ENCODE measurements at places on chromosomes 11 and 22.

DNA sequence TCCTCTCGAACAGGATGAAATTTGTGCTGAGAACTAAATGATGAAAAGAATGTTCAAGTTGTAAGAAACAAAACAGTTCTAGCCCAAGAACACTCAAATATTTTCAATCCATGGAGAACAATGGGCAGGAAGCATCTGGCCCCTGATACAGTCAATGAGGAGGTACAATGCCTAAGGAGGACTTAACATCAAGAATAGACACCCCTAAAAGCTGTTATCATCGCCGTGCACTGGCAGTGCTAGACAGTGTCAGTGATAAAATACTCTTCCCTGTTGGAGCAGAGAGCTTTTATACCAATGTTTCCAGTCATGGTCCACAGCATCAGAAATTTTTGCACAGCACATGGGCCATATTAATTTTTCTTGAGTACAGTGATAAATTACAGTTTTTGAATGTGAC is 20.2 kb upstream of the VSTM5 start:
- no peak for DNase-seq

- peak; percentile 86 for DNase-seq
Measured at GRCh38 chr11:119906376-119906775, 177.4 kb upstream of the NECTIN1 start.

GRCh38 chr11:121334973-121335710 is 42.6 kb downstream of the SC5D start:
- DNase-seq = no peak

DNA sequence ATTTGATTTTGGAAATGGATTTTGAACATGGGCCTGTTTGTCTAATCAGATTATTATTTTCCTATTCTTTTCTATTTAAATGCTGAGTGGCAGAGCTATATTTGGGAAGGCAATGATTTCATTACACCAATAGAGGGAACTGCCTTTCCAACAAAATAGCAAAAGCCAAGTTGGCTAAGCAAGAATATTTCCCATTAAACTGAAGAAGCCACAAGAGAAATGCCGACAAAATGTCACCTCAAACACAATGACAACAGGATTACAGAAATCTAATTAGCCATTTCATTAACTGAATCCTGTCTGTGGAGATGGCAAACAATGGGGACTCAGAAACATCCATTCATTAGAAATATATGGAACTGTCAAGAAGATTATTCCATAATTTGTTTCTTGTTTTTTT is 1593.1 kb upstream of the RAG2 start:
- no peak for DNase-seq

- no peak for DNase-seq
Measured at GRCh38 chr11:109784536-109784935, 308.7 kb upstream of the ZC3H12C start.

GRCh38 chr22:21779444-21779843 is 43.9 kb upstream of the YPEL1 start:
- no peak for DNase-seq

DNA sequence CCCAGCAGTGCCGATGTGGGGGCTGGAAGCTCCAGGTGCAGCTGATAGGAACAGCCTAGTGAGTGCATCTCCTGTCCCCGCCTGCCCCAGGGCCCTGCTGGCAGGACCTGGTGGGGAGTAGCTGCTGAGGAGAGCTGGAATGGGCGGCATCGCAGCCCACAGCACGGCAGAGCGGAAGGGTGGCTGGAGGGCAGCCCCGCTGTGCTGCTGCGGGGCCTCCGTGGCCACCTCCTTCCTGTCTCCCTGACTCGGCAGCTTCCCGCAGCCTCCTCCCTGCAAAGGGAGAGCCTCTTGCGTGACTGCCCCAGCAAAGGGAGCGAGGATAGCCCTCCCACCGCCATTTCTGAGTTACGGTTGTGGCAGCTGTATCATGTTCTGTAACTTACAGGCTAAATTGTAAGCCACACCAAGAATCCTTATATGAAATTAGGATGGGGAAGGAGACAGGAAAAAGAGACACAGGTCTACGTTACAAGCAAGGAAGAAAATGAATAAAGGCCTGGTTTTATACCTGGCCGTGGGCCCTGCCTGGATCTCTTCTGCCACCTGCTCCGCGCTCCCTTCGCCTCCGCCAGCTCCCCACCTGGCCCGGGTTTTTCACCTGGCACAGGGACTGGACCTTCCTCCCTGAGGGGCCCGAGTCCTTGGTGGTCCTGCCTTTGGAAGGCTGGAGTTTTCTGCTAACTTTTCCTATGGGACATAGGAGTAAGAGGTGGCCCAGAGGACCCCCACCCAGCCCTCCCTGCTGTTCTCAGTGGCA is 10.0 kb downstream of the TPCN2 start:
- no peak for DNase-seq

DNA sequence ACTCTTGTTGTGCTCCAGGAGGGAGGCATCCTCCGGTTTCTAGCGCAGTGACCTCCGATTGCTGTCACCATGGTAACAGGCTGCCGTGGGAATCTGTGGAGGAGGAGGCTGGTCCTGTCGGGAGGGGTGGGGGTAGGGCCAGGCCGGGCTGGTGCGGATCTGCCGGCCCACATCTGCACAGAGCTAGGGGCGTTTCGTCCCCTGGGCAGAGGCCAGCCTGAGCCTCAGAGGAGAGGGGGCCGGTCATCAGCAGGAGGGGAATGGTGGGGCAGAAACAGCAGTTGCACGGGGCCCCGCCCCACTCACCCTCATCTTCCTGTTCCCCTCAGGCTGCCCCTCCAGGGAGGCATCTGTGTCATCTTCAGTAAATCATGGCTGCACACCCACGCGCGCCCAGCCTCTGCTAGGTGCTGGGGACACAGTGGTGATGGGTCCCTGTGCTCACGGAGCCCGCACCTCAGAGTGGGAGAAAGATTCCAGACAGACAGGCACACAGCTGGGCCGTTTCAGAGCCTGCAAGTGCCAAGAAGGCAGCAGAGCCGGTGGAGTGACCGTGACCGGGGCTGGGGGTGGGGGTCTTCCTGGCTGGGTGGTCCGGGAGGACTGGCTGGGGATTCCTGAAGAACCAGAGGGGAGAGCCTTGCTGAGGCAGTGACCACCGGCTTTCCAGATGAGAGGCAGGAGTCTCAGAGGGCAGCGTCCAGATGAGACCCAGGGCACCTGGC is 120.5 kb downstream of the CACNA1I start:
- peak; percentile 50 for DNase-seq

- DNase-seq = no peak
Measured at GRCh38 chr11:17257196-17257595, 19.3 kb upstream of the NUCB2 start.

- DNase-seq = no peak
Measured at GRCh38 chr11:34996958-34997357, 80.5 kb downstream of the PDHX start.

GRCh38 chr11:15638386-15638787 is 523.7 kb downstream of the INSC start:
- peak; percentile 17 for DNase-seq

- DNase-seq = no peak
Measured at GRCh38 chr11:113446112-113446511, 29.1 kb downstream of the DRD2 start.

DNA sequence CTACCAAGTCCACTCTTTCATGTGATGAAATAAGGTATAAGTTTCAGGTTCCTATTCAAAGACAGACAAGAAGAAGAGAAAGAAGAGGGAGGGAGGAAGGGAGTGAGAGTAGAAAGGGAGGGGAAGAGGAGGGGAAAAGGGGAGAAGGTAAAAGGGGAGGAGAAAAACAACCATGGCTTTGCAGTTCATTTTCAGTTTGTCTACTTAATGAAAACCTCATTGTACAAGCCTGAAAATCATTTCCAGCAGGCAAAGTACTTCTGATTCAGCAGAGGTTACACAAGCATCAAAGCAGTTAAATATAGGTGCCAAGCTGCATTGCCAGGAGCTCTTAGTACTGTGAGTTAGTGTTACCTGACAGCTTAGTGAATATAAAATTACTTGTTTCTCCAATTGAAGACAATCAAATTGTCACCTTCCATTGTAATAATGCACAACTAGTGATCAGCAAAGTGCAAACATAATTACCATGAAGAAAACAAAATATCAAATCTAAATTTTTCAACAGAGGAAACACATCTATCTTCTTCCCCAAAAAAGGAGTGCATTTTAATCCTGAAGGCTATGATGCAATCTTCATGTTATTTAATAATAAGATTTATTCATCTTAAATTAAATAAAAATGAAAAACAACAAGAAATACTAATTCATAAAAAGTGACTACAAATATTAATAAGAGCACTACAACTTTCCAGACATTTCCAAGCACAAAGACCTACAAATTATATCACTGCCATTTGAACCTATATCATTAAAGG is 8.2 kb downstream of the SOX6 start:
- no peak for DNase-seq

DNA sequence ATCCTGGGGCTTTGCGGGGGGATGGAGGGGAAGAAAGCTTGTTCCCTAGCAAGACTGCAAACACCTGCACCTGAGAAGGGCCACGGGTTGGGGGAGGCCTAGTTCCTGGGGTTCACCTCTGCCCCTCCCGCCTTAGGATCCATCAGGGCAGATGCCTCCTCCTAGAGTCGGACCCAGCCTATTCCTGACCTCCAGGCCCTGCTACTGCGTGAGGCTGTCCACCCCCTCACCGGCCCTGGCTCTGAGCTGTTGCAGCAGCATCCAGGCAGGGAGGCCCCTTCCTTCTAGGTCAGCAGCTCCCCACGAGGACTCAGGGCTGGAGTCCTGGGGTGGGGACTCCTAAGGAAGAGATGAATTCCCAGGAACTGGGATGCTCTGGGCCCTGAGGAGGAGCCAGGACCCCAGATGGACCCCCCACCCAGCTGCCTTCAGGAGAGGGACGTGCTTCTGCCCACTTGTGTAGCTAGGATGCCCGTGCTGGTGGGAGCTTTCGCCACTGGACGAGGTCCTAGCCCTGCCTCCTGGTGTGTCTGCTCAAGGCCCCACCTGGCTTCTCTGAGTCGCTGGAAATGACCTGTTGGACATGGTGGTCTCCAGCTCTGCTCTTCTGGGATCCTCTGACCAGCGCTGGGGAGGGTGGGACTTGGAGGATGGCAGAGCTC is 10.3 kb downstream of the MRGPRF start:
- DNase-seq = no peak

DNA sequence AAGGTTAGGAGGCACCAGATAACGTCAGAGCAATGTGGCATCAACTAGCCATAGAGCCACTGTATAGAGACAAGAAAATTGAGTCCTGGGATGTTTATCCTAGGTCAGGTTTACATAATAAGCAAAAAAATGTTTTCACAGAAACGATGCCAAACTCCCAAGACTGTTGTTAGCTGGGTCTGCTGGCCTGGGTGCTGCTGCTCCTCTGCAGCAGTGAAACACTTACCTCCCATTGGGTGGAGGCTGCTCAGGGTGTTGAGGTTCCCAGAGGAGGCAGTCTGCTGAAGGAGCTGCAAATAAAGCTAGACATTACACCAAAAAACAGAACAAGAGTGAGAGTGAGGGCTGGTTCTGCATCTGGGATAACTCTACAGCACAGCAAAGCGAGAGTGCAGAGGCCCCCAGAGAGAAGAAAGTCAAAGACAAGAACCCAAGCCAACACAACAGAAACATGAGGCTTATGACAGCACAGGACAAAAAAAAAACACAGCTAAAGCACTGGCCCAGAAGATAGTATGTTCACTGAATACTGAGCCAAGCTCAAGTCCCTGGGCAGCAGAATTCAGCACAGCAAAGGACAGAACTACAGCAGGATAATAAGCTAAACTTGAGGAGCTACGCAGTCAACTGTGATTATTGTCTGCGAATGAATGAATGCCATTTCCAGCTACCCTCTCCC is 29.9 kb upstream of the RAPSN start:
- DNase-seq = no peak

DNA sequence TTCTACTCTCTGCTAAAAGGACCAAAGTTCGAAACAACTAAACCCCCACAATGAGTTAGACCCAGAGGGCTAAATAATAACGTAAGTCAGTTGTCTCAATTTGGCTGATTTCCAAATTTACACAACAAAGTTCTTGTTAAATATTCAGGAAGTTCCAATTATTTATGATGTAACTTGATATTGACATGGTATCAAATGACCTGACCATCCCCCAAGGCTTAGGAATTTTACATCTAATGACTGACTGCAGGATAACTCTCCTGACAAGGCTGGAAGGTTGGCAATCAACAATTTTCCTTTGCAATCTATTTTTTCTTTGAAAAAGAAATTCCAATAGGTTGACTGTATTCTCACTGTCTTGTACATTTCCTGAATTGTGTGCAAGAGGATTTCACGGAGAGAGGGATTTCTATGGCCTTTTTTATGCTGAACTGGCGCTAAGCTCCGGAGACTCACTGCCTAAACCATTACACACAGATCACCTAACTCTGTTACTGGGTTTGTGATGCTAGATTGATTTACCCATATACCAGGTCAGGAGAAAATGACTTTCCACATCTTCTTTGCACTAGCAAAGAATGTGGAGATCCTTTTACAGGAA is 9.6 kb upstream of the CDON start:
- DNase-seq = no peak

GRCh38 chr22:37368058-37368457 is 59.2 kb downstream of the ELFN2 start:
- no peak for DNase-seq

- no peak for DNase-seq
Measured at GRCh38 chr11:6544921-6545850, 48.1 kb downstream of the DNHD1 start.

DNA sequence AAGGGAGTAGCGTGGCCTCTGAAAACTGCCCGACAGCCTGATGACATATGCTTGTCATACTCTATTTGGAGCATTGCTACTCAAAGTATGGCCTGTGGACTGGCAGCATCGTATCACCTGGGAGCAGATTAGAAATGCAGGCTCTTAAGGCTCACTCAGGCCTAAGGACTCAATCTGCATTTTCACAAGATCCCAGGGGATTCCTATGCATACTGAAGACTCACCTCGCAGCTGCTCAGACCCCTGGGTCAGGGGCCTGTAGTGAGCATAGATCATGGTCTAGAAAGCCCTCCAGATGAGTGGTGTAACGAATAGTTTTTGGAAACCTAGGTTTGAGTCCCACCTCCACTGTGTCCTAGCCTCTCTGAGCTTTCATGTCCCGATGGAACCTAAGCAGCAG is 126.3 kb downstream of the FEZ1 start:
- DNase-seq = peak; percentile 67

- no peak for DNase-seq
Measured at GRCh38 chr22:46869329-46869728, 106.9 kb downstream of the TBC1D22A start.

GRCh38 chr11:95684701-95685100 is 104.9 kb downstream of the FAM76B start:
- no peak for DNase-seq

DNA sequence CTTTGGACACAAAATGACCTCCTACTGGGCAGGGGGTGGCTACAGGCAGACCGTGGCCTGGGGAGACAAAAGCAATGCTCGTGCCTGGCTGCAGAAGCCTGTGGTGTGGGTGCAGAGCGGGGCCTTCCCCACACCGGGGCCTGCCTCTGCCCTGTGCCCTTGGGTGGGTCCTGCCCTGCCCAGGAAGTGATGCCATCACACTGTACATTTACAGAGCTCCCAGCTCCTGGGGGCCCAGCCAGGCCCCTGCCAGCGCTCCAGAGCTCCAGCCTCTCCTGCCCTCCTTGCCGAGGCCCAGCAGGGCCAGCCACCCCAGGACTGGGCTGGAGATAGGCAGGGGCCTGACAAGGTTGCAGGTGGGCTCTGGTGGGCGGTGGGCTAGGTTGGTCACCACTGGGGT is 40.1 kb downstream of the MUC5B start:
- DNase-seq = no peak

- DNase-seq = no peak
Measured at GRCh38 chr11:110935018-110935640, 222.9 kb upstream of the ARHGAP20 start.

Data from NCI-H524 (cell line).